ENCODE measurements at places on chromosomes 1 and 21.

DNA sequence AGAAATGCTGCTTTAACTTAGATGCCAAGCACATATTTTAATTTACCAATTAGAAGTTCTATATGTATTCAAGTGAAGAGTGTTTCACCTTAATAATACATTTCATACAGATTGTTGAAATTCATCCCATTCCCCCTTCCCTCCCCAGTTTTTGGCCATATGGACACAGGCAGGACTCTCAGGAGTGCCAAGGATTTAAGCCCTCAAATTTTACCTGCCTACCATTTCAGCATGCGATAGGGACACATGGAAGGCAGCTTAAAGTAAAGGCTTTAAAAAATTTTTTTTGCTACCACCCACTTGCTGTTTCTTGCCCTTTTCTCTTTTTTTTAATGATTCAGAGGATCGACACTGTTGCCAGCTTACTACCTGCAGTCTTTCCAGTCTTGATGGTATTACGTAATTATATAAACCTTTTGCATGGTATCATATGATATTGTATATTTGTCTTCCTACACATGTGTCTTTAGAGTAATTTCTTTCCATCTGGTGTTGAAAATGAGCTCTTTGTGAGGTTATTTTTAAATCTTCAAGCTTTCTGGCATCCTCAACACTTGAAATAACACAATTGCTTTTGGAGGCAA, 7.0 kb downstream of the EPB41 start:
- DNase-seq, result no peak

DNA sequence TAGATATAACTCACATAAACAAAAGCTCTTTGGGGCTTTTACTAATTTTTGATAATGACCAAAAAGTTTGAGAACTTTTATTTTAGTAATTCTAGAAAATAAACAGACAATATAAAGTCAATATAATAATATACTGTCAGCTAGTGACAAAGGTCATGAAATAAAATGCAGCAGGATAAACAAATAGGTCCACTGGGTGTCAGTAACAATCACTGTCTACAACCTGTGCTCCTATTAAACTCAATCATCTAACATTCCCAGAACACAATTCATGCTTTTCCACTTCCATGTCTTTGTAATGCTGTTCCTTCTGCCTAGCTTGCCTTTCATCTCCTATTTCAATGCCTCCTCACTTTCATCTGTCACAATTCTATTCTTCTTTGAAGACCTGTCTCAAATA, 186.1 kb downstream of the GIPC2 start:
- no peak for DNase-seq

DNA sequence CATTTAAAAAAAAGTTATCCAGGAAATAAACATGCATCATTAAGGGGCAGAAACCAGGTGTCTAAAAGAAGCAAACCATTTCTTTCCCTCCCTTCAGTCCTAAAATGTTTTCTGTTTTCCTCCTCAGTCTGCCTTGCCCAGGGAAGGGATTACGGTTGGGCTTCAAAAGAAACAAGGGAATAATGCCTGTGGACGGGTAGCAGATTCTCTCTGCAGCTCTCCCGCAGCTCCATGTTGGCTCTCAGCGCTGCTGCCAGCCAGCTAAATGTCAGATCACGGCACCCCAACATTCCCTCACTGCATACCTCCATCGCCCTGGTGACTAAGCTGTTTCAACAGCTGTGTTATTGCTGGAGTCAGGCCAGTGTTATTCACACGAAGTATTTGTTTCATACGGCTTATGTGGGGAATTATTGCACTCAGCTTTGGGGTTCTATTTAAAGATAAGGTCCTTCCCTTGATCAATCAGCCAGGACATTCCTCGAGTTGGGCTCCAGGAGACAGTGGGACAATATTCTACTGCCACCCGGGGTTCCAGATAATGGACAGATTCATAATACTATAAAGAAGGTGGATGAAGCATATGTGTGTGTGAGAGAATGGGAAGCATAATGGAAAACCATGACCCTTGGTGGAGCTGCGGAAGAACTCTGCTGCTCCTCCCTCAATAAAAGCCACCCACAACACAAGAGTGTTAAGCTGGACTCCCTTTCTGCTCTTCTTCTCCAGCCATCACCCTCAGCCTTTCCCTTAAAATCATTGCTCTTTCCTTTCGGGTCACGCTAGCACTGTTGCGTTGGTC, 58.2 kb downstream of the WLS start:
- DNase-seq, result peak; percentile 25

- no peak for DNase-seq
Observed at GRCh38 chr1:201281573-201281972, 1.7 kb upstream of the PKP1 start.

DNA sequence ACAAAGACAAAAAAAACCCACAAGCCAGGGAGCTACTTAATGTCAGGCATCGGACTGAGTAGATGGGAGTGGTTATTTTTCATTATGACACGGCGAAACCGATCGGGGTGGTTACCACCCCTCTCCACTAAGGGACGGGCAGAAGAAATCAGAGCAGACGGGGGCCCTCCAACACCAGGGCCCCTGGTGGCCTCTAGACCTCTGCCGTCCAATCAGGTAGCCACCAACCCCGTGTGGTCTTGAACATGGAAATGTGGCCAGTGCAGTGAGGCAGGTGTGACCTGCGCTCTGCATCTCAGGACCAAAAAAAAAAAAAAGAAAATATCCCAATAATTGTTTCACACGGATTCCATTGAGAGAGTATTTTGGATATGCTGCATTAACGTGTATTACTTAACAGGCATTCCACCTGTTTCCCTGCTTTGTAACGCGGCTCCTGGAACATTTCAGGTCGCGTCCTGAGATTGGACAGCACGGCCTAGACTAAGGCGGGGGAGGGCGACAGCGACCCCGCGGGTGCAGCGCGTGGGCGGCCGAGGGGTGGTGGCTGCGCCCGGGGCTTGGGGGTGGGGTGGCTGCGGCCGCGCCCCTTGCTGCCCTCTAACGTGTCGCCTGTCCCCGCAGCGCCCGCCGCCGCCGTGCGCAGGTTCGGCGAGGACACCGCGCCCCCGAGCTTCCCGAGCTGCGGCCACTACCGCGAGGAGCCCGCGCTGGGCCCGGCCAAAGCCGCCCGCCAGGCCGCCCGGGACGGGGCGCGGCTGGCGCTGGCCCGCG, 48.3 kb downstream of the SIM2 start:
- DNase-seq, result no peak

- DNase-seq, result no peak
Observed at GRCh38 chr21:35206141-35207125, 157.3 kb upstream of the RUNX1 start.

GRCh38 chr1:36890776-36891175, 143.5 kb downstream of the GRIK3 start:
- DNase-seq, result no peak

GRCh38 chr21:41600556-41600955, 92.6 kb upstream of the TMPRSS2 start:
- DNase-seq, result no peak

DNA sequence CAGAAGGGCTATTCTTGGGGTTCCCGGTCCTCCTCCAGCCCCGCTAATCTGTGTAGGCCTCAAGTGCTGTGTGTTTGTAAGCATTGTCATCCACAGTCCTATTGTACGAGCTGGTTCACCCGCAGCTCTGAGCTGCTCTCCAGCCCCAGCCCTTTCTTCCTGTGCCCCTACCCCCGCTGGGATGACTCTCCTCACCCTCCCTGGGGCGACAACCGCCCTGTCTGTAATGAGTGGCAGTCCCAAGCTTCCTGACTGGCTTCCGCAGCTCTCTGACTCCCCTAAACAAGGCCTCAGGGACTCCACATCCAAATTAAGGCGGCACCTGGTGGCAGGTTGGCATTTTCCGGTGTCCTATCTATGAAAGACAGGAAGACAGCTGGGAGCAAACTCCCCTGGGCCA, 45.8 kb downstream of the TFF3 start:
- DNase-seq, result no peak

- DNase-seq, result no peak
Observed at GRCh38 chr1:59415881-59416280, 119.0 kb downstream of the FGGY start.

GRCh38 chr1:219432191-219432606, 180.7 kb downstream of the ZC3H11B start:
- DNase-seq, result no peak

GRCh38 chr1:88291611-88292354, 392.3 kb upstream of the PKN2 start:
- no peak for DNase-seq

- DNase-seq, result no peak
Observed at GRCh38 chr1:162629651-162630050, 2.6 kb upstream of the DDR2 start.

GRCh38 chr1:226523646-226524406, 24.7 kb upstream of the STUM start:
- no peak for DNase-seq

- peak; percentile 65 for DNase-seq
Observed at GRCh38 chr1:18109756-18110597, 2.4 kb downstream of the IGSF21 start.

- no peak for DNase-seq
Observed at GRCh38 chr1:23506376-23507107, 22.6 kb upstream of the ASAP3 start.

GRCh38 chr1:77036560-77036959, 169.3 kb downstream of the ST6GALNAC5 start:
- no peak for DNase-seq

DNA sequence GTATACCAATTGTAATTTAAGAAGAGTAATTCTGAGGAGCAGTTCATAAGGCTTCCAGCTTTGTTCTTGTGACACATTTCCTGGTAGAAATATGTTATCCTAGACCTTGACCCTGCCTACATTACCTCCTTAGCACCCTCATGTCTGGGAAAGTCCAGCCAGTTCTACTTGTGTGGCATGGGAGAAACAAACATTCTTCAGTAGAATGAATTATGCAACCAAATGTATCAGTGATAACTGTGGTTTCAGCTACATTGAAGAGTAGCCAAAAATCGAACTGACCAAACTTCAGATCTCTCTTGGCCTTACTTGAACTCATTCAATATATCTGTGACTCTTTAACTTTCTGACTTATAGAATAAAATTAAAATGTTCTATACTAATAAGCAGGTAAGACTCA, 308.1 kb upstream of the LYPLAL1 start:
- DNase-seq, result no peak

DNA sequence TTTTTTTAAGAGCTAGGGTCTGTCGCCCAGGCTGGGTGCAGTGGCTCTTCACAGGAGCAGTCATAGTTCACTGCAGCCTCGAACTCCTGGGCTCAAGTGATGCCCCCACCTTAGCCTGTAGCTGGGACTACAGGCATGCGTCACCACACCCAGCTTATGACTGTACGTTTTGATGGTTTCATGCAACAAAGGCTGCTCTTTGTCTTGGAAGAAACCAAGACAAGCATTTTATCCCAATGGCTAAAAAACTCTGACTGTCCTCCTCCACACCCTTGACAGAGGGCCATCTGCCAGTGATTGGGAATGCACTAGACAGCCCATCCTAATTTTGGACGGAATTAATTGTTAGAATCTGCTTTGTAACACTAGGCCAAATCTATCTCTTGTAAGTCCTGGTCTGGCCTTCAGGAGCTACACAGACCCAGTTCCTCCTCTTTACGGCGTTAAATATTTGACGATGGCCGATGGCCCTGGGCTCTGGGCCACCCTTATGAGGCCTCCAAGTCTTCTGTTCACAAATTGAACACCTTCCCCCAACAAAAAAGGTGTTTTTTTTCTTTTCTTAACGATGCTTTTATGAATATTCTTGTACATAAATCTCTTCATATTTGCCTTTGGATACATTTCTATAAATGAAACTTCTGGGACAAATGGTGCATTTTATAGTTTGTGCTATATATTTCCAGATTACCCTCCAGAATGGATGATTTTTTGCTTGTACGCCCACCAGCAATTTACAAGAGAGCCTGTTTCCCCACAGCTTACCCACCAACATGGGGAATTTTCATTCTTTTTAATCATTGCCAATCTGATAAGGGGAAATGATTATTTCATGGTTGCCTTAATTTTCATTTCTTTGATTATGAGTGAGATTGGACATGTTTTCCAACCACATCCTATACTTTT, 104.8 kb upstream of the SLC25A33 start:
- no peak for DNase-seq

GRCh38 chr1:227731696-227732585, 3.2 kb downstream of the JMJD4 start:
- DNase-seq, result no peak

GRCh38 chr21:20667931-20668330, 330.3 kb upstream of the NCAM2 start:
- DNase-seq, result no peak

DNA sequence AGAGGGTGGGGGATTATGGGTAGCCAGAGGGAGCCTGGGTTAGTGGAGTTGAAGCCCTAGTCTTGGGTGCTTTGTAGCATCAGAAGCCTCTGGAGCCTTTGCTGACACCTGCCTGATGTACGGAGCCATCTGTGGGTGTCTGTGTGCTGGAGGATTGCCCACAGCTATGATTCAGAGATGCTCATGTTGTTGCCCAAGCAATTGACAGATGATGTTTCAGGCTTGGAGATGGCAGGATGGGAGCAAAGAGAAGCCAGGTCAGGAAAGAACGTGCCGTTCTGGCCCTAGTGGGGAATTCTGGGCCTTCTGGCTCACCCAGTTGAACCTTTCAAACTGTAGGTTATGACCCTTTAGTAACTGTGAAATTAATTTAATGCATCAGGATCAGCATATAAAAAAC, 27.6 kb downstream of the COQ8A start:
- DNase-seq, result no peak

- DNase-seq, result no peak
Observed at GRCh38 chr1:237574536-237574935, 316.2 kb downstream of the ZP4 start.

DNA sequence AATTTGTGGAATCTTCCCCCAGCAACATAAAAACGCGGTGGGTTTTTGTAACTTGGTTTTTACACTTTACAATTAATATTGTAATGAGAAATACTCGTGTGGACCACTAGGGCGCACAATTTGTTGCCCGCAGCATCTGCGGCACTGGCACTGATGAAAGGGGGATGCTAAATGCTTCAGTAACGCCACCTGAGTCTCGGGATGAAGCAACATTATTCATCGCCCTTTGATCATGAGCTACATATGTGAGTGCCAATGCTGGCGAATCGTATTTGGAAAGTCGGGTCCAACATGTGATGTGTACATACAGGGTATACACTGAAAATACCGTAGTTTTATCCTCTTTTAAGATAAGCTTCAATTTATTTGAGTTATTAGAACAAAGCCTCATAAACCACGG, 34.2 kb upstream of the COX20 start:
- DNase-seq, result peak; percentile 74

DNA sequence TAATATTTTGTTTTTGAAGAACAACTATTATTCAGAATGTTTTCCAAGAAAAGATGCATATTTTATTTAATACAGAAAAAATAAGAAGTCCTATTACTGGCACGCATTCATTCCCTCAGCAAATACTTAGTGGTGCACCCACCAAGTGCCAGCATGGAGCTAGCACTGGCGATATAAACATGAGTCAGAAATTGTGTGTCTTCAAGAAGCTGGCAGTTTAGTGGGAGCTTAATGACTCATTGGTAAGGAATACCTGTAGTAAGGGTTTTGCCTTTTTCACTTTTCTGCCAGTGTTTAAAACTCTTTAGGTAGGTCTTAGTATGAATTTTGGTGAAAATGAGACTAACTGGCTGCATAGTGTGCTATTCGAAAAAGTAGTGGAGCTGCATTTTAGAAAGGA, 6.3 kb downstream of the MAGI3 start:
- no peak for DNase-seq
